Chondrocyte (in vitro differentiated cells): ENCODE measurements at places on chromosomes 1 and 21. TPM values are rescaled to one million over a fixed set of nuclear protein-coding genes. Genes with fewer than 3 reads are reported as not detected.

- H3K27ac ChIP-seq, result no peak overlapping the region
- no peak overlapping the region for H3K4me3 ChIP-seq
- DNase-seq, result peak; percentile 41
- H3K4me1 ChIP-seq, result no peaks in the 10 kb centered on the region
- H3K27me3 ChIP-seq, result no peaks in the 10 kb centered on the region
- H3K36me3 ChIP-seq, result no peaks in the 10 kb centered on the region
These were observed 9.5 kb downstream of the GPR137B start for GRCh38 chr1:236151739-236152424.

DNA sequence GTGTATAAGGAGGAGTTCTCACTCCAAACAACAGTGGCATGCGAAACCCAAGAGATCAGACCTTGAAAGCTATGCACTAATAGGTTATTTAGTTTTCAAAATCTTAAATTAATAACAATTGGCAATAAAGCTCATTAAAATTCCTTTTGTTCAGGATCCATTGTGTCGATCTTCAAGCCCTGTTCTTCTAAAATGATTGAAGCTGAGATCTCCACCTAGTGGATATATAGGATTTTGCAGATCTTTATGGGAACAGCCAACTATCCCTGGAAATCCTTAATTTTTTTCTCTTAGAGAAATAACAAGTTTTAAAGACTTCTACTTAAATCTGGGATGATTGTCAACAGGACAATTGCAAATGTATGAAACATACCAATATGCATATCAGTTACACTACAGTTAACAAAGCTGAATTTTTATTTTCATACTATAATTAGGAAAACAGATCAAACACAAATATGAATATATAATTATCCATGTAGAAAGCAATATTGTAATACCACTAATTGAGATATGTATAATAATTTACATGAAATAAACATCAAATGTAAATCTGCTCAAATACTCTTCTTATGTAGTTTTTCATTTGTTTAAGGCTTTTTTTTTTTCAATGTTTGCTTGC lies 43.3 kb downstream of the LRRC53 start:
- H3K36me3 ChIP-seq, result no peaks in the 10 kb centered on the region
- DNase-seq, result no peak
- peaks cover 7% of the 10 kb centered on the region for H3K4me1 ChIP-seq
- no peak overlapping the region for H3K27ac ChIP-seq
- H3K4me3 ChIP-seq, result no peak overlapping the region
- peaks cover 38% of the 10 kb centered on the region for H3K27me3 ChIP-seq

- H3K27ac ChIP-seq, result no peak overlapping the region
- no peak overlapping the region for H3K4me3 ChIP-seq
- H3K4me1 ChIP-seq, result peaks cover 19% of the 10 kb centered on the region
- no peak for DNase-seq
- H3K27me3 ChIP-seq, result no peaks in the 10 kb centered on the region
These were observed 54.9 kb downstream of the OPTC start for GRCh38 chr1:203548892-203549291.

DNA sequence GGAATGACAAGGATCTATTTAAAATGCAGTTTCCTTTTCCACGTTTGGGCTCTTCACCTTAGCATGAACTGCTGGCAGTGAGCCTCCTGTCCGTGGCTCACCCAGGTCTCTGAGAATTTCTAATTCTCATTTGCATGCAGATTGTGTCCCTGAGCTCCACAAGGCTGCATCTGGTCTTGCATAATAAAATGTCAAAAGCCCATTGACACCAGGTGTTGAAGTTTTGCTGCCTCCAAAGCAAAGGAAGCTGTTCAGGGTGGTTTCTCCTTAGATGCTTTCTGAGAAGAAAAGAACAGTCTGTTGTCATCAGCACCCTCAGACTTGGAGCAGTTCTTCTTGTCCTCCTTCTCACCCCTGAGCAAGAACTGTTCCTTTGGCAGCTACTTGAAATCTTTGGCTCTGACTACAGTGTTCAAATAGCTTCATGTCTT lies 433.1 kb upstream of the KAZN start:
- H3K36me3 ChIP-seq, result no peaks in the 10 kb centered on the region
- no peaks in the 10 kb centered on the region for H3K4me1 ChIP-seq
- no peak for DNase-seq

DNA sequence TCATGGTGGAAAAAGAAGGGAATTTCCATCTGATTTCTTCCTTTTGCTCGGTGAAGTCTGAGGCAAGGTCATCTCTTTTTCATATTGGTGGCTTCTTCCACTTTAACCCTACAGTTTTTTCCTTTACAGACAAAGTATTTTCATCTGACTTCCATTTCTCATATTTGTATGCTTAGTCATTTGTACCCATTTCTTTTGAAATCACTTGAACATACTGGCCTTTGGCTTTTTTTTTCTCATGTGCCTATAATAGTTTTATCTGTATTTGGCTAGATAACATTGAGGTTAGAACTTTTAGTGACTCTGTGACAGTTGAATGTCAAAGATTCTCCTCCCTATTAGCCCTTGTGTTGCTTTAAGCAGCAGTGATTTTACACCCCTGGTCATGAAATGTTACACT lies 27.7 kb downstream of the IL12RB2 start:
- H3K27me3 ChIP-seq, result no peaks in the 10 kb centered on the region
- no peak overlapping the region for H3K27ac ChIP-seq
- no peak overlapping the region for H3K4me3 ChIP-seq
- no peaks in the 10 kb centered on the region for H3K36me3 ChIP-seq
- DNase-seq, result no peak

DNA sequence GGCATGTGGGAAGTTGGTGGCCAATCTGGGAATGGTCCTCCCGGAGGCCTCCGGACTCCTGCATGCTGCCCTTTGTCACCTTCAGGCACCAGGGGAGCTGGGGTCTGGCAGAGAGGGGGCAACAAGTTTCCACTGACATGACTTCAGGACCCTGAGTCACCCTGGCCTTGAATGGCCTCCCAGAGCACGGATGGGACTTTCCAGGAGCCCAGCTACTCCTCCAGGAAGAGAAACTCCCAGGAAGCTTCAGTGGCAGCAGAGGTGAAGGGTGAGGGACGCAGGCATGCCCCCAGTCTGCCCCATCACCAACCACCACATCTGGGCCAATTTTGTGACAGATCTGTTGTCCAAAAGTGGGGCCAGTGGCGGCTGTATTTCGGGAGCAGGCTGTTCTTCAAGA lies 55.9 kb upstream of the WASF2 start:
- H3K36me3 ChIP-seq, result peaks cover 19% of the 10 kb centered on the region
- peaks cover 43% of the 10 kb centered on the region for H3K4me1 ChIP-seq
- H3K27ac ChIP-seq, result peak overlapping the region; percentile 99
- no peaks in the 10 kb centered on the region for H3K27me3 ChIP-seq
- H3K4me3 ChIP-seq, result no peak overlapping the region
- no peak for DNase-seq

DNA sequence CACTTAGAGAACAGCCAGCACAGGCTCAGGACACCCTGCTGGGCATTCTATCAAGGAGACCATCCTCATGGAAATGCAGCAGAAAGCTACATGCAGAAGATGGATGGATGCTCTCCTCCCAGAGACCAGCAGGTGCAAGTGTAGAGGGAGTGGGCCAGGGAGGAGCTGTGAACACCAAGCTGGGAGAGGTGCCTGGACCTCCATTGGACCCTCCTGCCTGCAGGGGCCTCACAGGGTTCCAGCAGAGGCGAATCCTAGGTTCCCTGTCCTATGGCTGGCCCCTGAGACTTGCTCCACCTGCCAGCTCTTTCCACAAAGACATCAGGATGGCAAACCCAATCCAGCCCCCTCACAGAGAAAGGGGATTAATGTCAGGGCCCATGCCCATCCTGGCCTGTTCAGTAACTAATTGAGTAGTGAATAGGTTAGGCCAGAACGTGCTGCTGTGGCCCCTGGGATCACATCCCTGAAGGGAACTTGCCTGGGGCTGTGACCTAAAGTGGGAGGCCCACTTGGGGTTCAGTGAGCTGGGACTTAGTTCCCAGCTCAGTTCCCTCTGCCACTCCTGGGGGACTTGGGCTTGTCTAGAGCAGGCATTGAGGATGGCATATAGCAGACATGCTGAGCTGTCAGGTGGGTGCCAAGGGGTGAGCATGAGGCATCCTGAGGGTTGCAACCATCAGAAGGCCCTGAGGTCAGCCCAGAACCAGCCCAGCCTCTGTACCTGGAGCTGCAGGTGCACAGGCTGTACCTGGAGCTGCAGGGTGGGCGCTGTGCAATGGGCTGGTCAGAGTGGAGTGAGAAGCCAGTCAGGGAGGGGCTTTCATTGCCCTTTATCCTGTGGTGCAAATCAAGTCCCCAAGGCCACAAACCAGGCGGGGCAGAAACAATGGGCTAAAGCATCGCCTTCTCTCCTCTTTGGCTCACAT lies 22.9 kb upstream of the ZNF678 start:
- DNase-seq, result peak; percentile 64
- no peak overlapping the region for H3K4me3 ChIP-seq
- H3K36me3 ChIP-seq, result peaks cover 10% of the 10 kb centered on the region
- peaks cover 11% of the 10 kb centered on the region for H3K4me1 ChIP-seq

DNA sequence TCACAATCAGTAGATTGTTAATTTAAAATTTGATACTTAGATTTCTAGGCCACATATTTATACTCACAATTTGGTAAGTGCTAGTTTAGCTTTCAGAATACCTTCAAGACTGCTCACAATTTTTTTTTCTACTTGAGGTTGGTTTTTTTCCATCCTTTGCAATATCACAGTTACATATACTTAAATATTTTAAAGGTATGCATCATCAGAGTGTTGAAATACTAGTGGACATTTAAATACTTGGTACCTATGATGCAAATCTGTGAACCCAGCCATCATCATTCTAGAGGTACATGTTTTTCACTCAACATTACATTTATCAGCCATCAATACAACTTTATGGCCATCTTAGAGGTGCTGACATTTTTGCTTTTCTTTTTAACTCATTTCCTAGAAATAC lies 6.2 kb upstream of the LRRC40 start:
- no peak for DNase-seq
- peaks cover 39% of the 10 kb centered on the region for H3K4me1 ChIP-seq
- no peak overlapping the region for H3K27ac ChIP-seq
- H3K27me3 ChIP-seq, result no peaks in the 10 kb centered on the region

DNA sequence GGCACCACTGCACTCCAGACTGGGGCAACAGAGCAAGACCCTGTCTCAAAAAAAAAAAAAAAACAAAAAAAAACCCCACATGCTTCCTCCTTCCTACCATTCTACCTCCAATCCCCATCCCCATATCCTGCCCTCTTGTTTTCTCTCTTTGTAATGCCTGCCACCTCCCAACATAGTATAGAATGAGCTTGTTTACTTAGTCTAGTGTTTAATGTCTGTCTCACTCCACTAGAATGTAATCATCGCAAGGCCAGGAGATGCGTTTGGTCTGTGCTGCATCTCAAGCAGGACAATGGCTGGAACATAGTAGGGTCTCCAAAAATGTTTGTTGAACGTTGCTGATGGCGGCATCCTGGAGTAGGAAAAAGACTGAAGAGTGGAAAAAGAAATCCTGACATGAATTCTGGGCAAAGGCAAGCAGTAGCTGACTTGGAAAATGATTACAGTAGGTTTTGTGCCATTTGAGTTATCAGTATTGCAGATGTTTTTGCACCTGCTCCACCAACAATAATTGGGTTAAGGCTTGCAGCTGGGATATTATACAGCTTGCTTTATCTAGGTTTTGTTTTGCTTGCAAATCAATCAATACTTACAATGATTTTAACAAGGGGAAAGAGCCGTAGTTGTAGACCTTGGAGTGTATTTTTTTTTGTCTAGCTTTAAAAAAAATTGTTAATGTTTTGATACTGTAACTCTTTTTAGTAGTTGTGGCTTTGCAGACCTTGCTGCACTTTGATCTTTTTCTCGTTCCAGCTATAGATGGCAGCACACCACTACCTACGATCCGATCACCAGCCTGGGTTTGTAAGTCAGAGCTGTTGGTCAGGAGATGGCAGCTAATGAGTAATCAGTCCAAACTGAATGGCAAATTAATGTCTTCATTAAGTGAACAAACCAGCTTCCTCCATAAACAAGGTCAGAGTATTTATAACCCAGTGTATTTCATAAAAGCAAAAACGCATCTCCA lies 62.4 kb downstream of the BACH1 start:
- H3K27me3 ChIP-seq, result no peaks in the 10 kb centered on the region
- H3K4me3 ChIP-seq, result no peak overlapping the region
- no peak overlapping the region for H3K27ac ChIP-seq
- no peaks in the 10 kb centered on the region for H3K4me1 ChIP-seq

DNA sequence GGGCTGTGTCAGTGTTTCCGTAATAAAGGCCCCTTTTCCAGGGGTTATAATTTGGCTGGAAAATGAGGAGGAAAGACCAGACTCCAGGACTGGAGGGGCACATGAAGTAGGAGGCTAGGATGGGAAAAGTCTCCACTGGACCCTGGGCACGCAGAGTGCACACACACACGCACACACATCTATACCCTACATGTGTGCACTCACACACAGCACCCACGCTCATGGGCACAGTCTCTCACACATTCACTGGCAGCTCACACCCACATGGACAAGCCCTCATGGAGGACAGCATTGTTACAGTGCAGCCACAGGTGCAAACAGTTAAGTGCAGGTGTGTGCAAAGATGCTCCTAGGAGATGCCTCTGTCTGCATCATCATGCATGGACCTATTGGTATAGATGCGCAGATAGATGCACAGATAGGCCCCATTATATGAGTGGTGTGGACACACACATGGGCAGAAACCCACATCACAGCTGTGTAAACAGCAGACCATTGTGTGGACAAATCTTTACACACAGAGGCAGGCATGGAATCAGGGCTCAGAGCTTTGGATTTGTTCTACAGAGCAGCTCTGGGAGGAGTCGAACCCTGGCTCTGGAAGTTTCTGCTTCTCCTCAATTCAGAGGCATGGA lies 9.1 kb upstream of the RUNX3 start:
- no peak overlapping the region for H3K27ac ChIP-seq
- H3K4me1 ChIP-seq, result no peaks in the 10 kb centered on the region
- no peaks in the 10 kb centered on the region for H3K36me3 ChIP-seq
- H3K4me3 ChIP-seq, result no peak overlapping the region
- DNase-seq, result no peak

- H3K4me3 ChIP-seq, result no peak overlapping the region
- no peak overlapping the region for H3K27ac ChIP-seq
- H3K4me1 ChIP-seq, result peaks cover 7% of the 10 kb centered on the region
- no peak for DNase-seq
These were observed 59.8 kb upstream of the CSF1 start for GRCh38 chr1:109850827-109851226.

GRCh38 chr1:158552296-158552695 lies 1.9 kb downstream of the OR6Y1 start:
- H3K27ac ChIP-seq, result no peak overlapping the region
- DNase-seq, result no peak
- H3K4me1 ChIP-seq, result no peaks in the 10 kb centered on the region
- no peaks in the 10 kb centered on the region for H3K27me3 ChIP-seq
- H3K36me3 ChIP-seq, result no peaks in the 10 kb centered on the region
- H3K4me3 ChIP-seq, result no peak overlapping the region

NEXN gene
- total RNA-seq, result 46.2 to 48.3 TPM (median 47.6 TPM) in 3 replicates

AADACL3 gene
- not detected in 3 replicates for total RNA-seq

RHD gene
- not detected in 3 replicates for total RNA-seq

HMGCL gene
- total RNA-seq, result 22.0 to 26.8 TPM (median 25.9 TPM) in 3 replicates

TNFRSF4 gene
- total RNA-seq, result 0.24 to 0.59 TPM in 2 of 3 replicates, not detected in the other

PCP4L1 gene
- 0.23 to 0.35 TPM in 2 of 3 replicates, not detected in the other for total RNA-seq
